ENCODE measurements at places on chromosomes 7 and 10. TPM values are rescaled to one million over a fixed set of nuclear protein-coding genes. Genes with fewer than 3 reads are reported as not detected.

The MBL2 gene
- total RNA-seq = not detected

- no peak for DNase-seq
- peaks cover 7% of the 10 kb centered on the region for H3K4me1 ChIP-seq
- H3K4me3 ChIP-seq = no peak overlapping the region
- no peaks in the 10 kb centered on the region for H3K36me3 ChIP-seq
- H3K27ac ChIP-seq = no peak overlapping the region
These were observed 55.0 kb upstream of the DUSP5 start for GRCh38 chr10:110442746-110443145.

GRCh38 chr10:21803374-21803773 lies 200.2 kb downstream of the DNAJC1 start:
- DNase-seq = no peak
- H3K27me3 ChIP-seq = no peaks in the 10 kb centered on the region
- no peak overlapping the region for H3K27ac ChIP-seq
- H3K36me3 ChIP-seq = peaks cover 10% of the 10 kb centered on the region
- no peaks in the 10 kb centered on the region for H3K4me1 ChIP-seq

- DNase-seq = no peak
- no peaks in the 10 kb centered on the region for H3K36me3 ChIP-seq
- no peaks in the 10 kb centered on the region for H3K27me3 ChIP-seq
- no peak overlapping the region for H3K4me3 ChIP-seq
These were observed 701.6 kb upstream of the ANKRD30A start for GRCh38 chr10:36423821-36424248.

DNA sequence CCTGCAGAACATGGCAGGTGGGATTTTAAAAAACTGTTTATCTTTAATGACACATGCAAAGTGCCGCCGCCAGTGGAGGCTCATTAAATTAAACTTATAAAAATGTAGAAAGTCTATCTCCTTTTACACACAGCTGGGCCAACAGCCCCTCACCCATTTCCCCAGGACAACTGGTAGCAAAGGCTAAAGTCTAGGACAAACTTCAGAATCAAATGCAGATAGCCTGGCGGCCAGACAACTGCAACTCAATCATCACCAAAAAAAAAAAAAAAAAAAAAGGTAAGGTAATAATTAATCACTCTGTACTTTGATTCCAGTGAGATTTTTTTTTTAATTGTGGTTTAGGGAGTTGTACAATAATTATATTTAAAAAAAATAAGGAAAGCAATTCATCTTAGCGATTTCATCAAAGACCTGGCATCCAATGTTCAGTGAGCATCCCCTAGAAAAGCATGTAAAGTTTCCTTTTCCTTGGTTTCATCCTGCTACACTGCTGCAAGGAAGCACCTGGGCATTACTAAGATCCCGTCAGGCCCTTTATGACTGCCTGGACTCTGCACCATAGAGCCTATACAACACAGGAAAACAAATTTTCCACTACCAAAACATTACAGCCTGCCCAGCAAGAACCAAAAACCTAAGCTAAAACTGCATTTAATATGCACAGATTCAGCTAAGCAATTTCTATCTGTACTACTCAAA lies 98.5 kb downstream of the GRB10 start:
- DNase-seq = no peak
- H3K36me3 ChIP-seq = no peaks in the 10 kb centered on the region
- no peak overlapping the region for H3K27ac ChIP-seq
- no peak overlapping the region for H3K4me3 ChIP-seq

The NUTM2E gene
- total RNA-seq = 0.44 TPM

- DNase-seq = no peak
- no peaks in the 10 kb centered on the region for H3K4me1 ChIP-seq
- no peak overlapping the region for H3K4me3 ChIP-seq
These were observed 57.4 kb upstream of the EGFR start for GRCh38 chr7:54961391-54961790.

The AKAP9 gene
- 54.4 TPM for total RNA-seq

The CFAP46 gene
- total RNA-seq = 3.7 TPM

- peak overlapping the region; percentile 59 for H3K27ac ChIP-seq
- no peak for DNase-seq
- no peaks in the 10 kb centered on the region for H3K27me3 ChIP-seq
- peaks cover 89% of the 10 kb centered on the region for H3K4me1 ChIP-seq
- H3K36me3 ChIP-seq = peaks cover 93% of the 10 kb centered on the region
- H3K4me3 ChIP-seq = no peak overlapping the region
These were observed 19.5 kb downstream of the TSPAN33 start for GRCh38 chr7:129163875-129164544.
